Skin of body (tissue), 3 donors: ENCODE measurements at places on chromosomes 5 and 9. TPM values are rescaled to one million over a fixed set of nuclear protein-coding genes. Genes with fewer than 3 reads are reported as not detected.

GRCh38 chr5:7849681-7850394 lies 1.1 kb downstream of the CFAP90 start:
- DNase-seq: no peak

GRCh38 chr9:80117031-80117430 lies 545.3 kb downstream of the TLE4 start:
- DNase-seq: no peak

DNA sequence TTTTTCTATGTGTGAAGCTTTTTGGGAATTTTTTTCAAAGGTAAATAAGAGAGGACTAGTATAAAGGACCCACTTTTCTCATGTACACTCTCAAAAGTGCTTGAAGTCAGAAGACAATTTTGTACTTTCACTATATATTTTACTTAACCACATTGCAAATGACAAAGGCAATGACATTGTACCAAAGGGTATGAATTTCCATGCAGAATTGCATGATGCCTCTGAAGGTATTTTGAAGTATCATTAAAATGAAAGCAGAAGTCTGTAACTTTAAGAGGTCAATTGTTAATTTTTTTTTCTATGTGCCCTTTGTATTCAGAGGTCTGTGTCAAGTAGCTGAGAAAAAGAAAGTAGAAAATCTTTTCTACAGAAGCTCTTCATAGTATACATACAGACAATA lies 84.7 kb downstream of the ST8SIA4 start:
- no peak for DNase-seq

TCOF1 gene
- 11.9 TPM for total RNA-seq

DNA sequence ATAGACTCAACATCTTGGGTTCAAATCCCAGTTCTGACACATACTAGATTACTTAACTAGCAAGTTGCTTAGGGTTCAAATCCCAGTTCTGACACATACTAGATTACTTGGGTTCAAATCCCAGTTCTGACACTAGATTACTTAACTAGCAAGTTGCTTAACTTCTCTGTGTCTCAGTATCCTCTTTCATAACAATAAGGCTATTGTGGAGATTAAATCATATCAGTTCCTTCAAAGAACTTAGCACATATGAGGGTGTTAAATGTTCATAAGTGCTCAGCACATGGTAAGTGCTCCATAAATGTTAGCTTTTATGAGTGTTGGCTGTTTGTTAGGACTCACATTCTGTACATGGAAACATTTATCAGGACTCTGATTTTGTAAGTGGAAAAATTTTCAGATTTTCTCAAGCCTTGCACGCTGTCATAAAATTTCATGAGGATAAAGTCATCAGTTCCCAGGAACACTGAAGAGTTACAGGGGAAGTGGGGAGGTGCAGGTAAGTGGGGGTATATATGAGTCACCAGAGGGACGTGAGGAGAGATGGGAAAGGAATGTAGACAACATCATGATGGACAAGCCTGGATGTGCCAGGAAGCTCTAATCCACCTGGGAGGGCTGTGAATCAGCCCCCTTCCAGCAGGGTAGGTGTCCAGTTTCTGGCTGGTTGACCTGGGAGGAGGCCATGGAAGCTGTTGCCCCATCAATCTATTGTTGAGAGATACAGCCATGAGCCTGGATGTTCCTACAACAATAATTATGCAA lies 532.2 kb upstream of the WWC1 start:
- no peak for DNase-seq

FAT2 gene
- total RNA-seq: 26.5 TPM

DNA sequence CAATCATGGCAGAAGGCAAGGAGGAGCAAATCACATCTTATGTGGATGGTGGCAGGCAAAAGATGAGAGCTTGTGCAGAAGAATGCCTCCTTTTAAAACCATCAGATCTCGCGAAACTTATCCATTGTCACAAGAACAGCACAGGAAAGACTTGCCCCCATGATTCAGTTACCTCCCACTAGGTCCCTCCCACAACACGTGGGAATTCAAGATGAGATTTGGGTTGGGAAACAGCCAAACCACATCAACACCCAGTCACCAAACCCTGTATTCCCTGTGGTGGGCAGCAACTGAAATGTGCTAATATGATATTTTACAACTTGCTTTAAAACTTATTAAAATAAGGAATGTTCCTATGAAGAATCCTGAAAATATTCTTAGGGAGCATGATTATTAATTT lies 54.2 kb downstream of the RASGRF2 start:
- no peak for DNase-seq

DNA sequence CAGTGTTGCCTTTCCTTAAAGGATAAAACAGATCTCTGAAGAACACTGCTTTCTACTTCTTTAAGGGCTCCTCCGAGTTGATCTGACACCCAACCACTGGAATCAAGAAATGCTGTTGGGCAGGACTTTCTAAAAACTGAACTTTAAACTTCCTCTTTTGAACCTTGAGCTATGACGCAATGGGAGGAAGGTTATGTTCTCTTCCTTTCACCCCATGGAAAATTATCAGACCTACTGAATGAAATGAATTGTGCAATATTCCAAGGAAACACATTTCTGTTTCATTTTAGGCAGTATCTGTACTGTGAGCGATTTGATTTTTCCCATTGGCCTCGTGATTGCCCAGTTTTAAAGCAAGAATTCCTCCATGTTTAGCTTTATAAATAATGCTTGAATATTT lies 206.0 kb upstream of the PRR16 start:
- no peak for DNase-seq

CACNA1B gene
- total RNA-seq: 0.30 TPM

GRCh38 chr9:129983891-129984290 lies 59.1 kb downstream of the FNBP1 start:
- no peak for DNase-seq

GRCh38 chr5:68418201-68418600 lies 202.6 kb downstream of the PIK3R1 start:
- DNase-seq: no peak

DNA sequence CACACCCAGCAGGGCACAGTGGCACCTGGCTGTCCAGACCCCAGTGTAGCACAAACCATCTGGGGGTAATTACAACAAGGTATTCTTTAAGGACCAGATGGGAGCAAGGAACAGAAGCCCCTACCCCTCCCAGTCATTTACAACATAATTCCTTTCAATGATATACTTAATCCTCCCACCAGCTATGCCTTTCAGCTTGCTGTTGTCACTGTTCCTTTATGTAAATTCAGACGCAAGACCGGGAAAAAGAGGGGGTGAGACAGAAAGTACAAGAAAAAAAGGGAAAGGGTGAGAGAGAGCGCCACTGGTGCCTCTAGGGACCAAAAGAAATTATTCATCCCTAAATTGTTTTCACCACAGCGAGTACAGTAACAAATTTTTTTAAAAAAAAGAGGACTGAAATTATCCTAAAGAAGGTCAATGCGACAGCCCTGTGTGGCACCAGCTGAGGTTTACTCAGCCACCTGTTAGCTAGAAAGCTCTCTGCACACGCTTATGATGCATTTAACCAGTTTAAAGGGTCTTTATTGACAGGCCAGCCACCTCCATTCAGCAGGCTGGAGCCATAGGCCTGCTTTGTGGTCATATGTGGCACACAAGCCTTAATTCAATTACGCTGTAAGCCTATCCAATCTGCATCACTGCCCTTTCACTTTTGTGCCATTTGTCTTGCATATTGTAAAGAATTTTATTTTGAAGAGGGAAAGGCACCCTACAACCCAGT lies 210.2 kb upstream of the ISL1 start:
- no peak for DNase-seq

DNA sequence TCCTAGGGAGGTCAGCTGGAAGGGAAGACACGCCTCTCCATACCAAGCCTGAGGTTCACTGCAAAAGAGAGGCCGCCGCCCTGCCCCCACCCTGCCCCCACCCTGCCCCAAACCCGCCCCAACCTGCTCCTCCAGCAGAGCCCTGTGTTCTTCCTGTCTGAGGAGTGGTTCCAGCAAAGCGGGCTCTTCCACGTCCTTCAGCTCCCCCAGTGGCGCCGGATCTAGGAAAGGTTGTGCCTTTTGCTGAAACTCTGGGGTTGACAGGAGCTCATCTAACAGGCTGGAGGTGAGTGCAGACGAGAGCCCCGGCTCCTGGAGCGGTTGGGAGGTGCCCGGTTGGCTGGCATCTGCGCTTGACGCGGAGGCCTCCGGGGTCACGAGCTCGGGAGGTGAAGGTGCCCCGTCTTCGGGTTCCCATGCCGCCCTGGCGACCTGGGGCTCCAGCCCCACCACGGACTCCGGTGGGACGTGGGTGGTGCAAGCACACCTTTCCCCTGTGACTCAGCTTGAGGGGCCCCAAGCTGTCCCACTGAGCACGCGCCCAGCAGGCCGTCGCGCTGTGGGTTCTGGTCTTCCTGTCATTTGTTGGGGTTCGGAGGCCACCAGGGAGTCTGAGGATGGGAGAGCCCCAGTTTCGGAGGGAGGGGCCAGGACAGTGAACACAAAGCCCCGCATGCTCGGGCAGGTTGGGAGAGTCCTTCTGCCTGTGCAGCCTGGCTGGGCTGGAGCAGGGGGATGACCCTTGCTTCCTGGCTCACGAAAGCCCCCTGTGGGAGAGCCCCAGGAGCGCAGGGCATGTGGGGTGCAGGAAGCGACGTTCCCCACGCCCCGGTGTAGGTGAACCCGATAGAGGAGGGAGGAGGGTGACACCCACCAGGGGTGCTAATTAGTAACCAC lies 1467.1 kb downstream of the FOXD4L5 start:
- DNase-seq: no peak

DNA sequence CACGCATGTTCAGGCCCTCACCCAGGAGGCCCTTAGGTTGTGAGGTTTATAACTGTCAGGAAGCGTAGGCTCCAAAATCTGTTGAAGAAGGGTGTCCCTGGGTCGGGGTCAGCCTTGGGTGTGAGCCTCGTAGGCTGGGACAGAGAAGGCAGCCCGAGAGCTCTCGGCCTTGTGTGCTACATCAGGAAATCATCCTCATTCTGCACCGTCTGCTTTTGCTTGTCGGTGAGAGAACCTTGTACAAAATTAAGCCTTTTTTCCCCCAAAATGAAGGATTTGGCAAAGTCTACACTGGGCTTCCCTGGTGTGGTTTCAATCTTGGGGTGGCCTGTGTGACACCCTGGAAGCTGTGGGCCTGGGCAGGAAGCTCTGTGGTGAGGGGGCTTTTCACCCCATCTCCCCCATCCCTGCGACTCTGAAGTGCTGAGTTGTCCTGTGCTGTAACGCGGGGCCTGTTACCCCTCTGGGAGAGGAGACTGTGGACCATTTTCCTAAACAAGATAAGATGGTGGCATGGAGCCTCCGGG lies 55.3 kb downstream of the AHRR start:
- no peak for DNase-seq

SH2D3C gene
- total RNA-seq: 5.7 TPM

GRCh38 chr5:137142346-137142745 lies 356.8 kb downstream of the SPOCK1 start:
- no peak for DNase-seq

DNA sequence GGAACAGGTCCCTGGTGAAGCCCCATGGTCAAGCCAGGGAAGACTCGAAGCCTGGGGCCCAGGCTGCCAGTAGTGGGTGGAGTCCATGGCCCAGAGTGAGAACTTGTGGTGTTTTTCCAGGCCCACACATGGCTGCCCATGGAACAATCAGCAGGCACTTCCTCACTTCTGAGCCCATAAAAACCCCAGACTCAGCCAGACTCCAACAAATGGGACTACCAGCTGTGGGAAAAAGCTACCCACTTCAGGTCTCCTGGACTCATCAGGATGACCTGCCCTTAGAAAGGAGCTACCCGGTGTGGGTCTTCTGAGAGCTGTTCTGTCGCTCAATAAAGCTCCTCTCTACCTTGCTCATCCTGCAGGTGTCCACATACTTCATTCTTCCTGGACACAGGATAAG lies 108.9 kb downstream of the ST8SIA4 start:
- DNase-seq: no peak

DNA sequence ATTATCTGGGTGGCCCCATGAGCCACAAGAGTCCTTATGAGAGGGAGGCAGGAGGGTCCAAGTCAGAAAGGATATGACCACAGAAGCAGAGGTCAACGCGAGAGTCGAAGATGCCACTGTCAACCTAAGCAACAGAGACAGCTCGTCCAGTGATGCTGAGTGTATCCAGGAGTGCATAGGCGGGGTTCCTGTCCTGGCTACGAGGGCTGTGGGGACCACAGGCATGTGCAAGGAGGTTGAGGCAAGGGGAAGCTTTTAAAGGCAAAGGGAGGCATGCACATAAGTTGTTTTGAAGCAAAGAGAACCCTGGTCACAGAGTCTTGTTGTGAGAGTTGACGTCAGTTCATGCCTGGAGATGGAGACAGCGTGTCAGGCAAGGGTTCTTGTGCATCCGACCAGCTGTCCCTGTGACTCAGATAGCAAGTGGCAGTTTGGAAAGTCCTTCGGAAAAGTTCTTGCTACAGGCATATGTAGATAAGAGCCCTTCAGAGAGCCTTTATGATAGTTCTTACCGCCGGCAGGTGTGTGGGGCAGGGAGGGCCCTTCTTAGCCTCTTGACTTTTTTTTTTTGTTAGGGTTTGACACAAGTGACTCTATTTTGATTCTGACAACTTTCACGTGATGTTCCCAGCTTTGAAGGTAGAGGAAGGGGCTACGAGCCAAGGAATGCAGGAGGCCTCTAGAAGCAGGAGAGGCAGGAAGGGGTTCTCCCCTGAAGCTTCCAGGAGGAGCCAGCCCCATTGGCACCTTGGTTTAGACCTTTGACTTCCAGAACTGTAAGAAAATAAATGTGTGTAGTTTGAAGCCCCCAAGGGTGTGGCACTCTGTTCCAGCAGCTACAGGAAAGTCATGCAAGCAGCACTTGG lies 66.0 kb upstream of the FCN1 start:
- no peak for DNase-seq

GRCh38 chr9:123426406-123426805 lies 70.4 kb downstream of the CRB2 start:
- DNase-seq: no peak

GRCh38 chr5:163505049-163505367 lies 411 bp upstream of the MAT2B start:
- DNase-seq: no peak

DNA sequence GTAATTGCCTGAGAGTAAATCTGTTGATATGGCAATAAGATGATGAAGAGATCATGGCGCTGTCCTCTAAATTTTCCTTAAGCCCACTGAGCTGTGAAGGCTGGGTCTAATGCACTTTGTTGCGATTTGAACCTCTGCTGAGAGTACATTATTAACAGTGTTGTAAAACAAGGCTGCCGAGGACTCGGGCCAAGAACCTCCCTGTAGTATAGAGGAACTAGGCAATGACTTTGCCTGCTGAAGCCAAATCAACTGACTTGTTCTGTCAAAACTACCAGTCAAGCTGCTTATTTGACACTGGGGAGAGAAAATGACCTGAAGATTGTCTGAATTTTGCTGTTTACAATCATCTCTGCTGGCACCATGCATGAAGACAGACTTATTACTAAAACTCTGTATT lies 1154.7 kb downstream of the DTWD2 start:
- DNase-seq: no peak
